KBM-7 (cell line): ENCODE measurements at places on chromosomes 6 and 20.

DNA sequence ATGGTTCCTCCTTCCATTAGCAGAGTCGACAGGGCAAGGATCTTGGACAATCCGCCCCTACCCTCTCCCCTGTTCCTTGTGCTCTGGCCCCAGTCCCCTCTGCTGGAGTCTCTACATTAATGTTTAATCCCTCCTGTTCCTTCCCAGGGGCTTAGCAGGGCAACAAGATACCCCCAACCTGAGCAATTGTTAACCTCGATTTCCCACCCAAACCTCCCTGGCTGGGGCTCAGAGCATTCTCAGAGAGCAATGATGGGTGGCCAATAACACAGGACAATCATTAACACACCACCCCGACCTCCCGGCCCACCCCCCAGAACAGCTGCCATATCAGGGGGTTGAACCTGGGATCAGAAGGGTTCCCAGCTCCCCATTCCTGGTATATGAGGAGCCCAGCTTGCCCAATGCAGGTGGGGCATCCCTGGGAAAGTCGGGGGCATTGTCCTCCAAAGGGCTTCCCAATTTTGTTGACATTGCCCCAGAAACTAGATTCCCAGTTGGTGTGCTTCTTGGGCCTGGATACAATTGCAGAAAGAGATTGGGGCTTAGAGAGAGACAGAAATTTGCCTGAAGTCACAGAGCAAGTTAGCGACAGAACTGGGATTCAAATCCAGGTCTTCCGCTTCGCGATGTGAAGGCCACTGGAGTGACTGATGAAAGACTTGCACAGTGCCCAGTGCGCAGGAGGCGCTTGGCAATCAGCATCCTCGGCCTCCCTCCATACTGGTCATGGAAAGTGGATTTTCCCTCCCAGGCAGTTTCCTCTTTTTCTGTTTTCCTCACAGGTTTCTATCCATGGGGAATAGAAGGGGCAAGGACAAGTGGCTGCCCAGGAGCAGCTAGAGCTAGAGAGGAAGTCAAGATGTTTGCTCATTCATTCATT is 59.6 kb upstream of the TTPAL start:
- DNase-seq: no peak

DNA sequence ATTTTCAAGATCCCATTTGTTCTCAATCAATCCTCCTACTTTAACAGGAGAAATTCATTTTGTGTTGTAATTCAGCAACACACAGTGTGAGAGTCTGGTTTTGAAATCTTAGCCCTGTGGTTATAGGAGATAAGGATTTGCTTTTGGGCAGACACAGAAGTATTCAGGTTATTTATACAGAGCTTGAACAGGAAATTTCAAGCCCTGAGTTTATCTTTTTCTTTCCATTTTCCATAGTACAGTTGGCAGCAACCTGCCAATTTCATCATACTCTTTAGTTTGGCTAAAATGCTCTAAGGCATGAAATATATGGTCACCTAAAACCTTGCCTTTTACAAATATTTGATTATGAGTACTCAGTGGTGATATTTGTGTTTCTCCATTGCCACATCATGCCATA is 41.4 kb downstream of the PKIB start:
- no peak for DNase-seq

- DNase-seq: peak; percentile 71
These were observed 59.7 kb downstream of the HIVEP2 start for GRCh38 chr6:142885182-142885867.

DNA sequence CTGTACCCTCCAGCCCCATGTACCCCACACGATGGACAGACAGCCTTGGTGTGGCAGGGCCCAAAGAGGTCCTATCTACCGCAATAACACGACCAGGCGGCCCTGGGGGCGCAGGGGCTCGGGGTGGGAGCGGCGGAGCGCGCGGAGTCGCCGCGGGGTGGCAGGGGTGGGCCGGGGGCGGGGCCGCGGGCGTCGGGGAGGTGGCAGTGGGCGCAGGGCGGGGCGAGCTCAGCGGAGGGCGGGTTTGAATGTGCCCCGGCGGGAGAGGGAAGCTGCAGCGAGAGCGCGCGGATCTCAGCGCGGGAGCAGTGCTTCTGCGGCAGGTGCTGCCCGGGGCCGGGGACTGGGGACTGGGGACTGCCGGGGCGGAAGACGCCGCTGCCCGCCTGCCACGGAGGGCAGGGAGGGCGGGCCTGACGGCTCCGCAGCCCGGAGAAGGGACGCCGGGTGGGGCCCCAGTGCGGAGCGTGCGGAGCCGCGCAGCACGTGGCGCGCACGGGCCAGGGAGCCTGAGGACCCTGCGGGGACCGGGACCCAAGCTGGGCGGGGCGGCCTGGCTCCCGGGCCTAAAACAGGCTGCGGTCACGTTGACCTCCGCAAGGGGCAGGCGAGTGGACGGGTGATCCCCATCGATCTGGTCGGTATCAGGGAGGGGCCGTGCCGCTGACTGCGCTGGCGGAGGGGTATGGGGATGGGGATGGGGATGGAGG is at the start of gene SLC29A1:
SLC29A1 (plus strand) TSS at position 277 of the 710 bp plus-strand sequence. CDS start 3,719 bp downstream, outside the sequence.
- peak; percentile 75 for DNase-seq

DNA sequence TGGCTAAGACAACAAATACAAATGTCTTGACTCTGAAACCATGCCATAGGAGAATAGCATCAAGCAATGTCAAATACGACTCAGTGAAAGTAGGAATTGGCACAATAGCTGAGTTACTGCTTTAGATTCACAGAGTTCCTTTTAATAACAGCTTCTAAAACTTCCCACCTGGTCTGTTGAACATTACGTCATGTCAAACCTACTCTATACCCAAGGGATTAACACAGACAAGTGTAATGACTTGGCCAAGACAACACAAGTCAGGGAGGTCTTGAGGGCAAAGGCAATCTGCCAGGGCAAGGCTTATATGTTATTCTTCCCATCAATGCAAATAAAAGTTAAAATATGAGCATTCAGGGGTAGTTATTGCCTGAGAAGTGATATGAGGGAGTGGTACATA is 265.1 kb upstream of the PRDM1 start:
- DNase-seq: no peak
